Choroid plexus epithelial cell (primary cell): ENCODE measurements at places on chromosomes 2 and 18.

DNA sequence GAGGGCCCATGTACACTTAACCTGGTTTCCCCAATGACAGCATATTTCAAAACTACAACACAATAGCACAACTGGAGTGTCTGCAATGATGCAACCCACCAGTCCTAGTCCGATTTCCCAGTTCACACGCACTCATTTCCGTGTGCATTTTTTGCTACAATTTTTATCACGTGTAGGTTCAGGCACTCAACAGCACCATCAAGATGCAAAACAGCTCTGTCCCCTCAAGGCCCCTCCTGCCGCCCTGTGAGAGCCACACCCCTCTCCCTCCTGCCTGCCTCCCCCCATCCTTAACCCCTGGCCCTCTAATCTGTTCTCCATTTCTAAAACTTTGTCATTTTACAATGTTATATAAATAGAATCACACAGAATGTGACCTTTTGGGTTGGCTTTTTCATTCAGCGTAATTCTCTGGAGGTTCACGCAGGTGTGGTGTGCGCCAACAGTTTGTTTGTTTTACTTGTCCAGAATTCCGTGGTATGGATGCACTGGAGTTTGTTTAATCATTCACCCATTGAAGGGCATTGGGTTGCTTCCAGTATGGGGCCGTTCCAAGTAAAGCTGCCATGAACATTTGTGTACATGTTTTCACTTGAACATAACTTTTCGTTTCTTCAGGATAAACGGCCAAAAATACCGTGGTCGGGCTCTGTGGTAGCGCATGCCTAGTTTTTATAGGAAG lies 8.4 kb downstream of the KCNIP3 start:
- no peak for DNase-seq

DNA sequence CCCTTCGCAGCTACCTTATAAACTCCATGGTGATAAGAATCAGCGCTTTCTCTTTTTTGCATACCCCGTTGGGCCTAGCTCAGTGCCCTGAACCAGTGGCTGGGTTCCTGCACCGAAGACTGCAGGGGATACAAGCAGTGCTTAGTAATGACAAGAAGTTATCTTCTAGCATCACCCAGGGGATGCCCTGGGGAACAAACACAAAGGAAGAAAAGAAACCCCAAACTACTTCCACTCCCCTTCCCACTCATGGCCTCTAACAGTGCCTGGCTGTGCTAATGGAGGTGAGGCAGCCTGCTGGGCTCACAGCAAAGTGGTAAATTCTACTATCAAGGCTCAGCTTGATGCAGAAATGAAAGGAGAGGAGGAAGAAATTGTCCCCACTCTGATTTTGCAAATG lies 314.7 kb downstream of the TXNL1 start:
- DNase-seq, result no peak

- DNase-seq, result no peak
Observed at GRCh38 chr2:223967981-223968380, 10.7 kb downstream of the MRPL44 start.

- peak; percentile 32 for DNase-seq
Observed at GRCh38 chr2:58133395-58133794, 86.8 kb downstream of the VRK2 start.

DNA sequence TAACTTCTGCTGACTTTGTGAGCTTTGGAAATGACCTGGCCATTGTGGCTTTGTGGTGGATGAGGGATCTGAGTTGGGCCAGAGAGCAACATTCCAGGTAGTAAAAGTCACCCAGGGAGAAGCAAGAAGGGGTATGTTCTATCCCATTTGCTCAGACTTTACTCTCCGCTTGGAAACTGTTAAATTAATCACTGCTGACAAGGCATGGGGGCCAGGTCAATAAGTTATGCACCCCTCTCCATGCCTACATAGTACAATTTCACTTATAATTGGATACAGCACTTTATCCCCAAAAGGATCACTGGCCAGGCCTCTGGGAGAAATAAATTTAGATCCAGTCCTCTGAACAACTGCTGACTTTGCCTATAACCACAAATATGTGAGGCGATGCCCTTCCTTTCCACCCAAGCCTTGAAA lies 92.1 kb downstream of the RPRM start:
- DNase-seq, result peak; percentile 0

DNA sequence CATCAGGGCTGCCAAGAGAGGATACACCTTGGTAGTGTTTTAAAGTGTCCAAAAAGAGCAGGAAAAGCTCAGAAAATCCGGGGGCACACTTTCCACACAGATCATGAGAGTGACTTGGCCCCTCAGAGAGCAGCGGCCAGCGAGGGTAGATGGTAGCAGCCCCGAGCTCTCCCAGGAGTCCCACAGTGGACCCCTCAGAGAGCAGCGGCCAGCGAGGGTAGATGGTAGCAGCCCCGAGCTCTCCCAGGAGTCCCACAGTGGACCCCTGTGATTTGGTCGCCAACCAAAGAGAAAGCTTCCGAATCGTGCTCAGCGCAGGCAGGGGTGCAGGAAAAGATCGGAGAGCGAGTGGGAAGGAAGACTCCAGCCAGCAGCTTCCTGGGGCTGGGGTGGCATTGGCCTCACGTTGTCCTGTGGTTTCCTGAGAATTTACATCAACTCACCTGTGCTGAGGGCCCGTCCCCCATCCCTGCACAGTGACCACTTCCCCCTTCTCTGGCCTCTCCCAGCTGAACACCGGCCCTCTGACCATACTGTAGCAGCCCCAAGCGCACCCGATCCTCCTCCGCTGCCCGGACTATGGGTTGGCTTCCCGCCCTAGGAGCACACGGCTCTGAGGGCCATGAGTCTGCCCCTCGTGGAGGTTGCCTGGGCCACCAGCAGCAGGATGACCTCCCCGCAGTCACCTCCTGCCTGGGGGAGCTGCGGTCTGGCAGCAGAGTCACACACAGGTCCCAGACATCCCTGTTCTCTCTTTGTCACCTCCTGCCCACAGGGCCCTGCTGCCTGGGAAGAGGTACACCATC lies 33.7 kb downstream of the MTERF4 start:
- no peak for DNase-seq

- DNase-seq, result peak; percentile 6
Observed at GRCh38 chr2:134712299-134712698, 6.5 kb downstream of the TMEM163 start.

GRCh38 chr2:238164906-238165287 lies 6.1 kb downstream of the ERFE start:
- no peak for DNase-seq

DNA sequence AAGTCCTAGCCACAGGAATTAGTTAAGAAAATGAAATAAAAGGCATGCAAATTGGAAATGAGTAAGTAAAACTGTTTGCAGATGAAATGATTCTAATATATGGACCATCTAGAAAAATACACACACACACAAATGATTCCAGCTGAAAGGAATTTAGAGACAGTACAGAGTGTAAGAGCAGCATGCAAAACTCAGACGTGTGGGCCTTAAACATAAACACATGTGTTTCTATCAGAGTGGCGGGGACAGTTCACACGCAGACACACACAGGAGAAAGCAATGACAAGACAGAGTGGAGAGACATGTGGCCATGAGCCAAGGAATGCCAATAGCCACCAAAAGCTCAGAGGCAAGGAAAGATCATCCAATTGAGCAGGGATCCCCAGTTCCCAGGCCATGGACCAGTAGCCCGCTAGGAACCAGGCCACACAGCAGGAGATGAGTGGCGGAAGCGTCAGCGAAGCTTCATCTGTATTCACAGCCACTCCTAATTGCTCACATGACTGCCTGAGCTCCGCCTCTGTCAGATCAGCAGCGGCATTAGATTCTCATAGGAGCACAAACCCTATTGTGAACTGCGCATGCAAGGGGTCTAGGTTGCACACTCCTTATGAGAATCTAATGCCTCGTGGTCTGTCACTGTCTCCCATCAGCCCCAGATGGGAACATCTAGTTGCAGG lies 155.4 kb downstream of the ARL4C start:
- DNase-seq, result no peak

GRCh38 chr2:140311905-140312304 lies 1531.7 kb upstream of the NXPH2 start:
- no peak for DNase-seq

GRCh38 chr2:85012431-85012830 lies 41.5 kb downstream of the KCMF1 start:
- DNase-seq, result no peak

DNA sequence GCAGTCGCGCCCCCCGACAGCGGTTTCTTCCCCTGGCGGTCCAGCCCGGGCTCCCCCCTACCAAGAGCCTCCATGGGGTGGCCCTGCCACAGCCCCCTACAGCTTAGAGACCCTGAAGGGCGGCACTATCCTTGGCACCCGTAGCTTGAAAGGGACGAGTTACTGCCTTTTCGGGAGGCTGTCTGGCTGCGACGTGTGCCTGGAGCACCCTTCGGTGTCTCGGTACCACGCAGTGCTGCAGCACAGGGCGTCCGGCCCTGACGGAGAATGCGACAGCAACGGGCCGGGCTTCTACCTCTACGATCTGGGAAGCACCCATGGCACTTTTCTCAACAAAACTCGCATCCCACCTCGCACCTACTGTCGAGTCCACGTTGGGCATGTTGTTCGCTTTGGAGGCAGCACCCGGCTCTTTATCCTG lies 475 bp downstream of the SLC4A1AP start:
- no peak for DNase-seq

GRCh38 chr2:16019060-16019480 lies 78.7 kb downstream of the MYCN start:
- no peak for DNase-seq
